CD4-positive, alpha-beta T cell treated with Interleukin-17A for 4 hours (primary cell): ENCODE measurements at places on chromosomes 6 and 20.

GRCh38 chr6:44806656-44807055, 419.1 kb downstream of the CDC5L start:
- DNase-seq = no peak

DNA sequence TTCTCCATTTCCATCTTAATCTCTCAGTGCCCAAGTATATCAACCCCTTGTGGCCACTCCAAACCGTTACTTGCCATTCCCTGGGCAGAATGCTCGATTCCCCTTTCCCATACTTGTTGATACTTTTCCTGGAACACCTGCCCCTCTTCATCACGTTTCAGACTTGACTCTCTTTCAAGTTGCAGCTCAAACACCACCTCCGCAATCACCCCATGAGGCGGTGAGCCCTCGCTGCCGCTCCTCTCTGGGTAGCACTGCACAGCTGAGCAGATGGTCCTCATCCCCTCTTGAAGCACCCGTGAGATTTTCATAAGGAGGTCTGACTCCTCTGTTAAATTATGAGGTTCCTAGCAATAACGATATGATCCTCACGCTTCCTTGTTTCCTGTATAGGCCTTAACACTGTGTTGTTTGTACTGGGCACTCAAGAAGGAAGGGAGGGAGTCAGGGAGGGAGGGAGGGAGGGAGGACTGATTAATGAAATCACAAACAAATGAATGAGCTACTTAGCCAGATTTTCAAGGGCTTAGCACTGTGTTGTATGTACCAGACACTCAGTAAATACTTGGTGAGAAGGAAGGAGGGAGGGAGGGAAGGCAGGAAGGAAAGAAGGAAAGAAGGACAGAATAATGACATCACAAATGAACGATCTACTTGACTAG, 8.0 kb upstream of the UQCC2 start:
- DNase-seq = no peak

- no peak for DNase-seq
Observed at GRCh38 chr6:163387317-163387716, 27.2 kb upstream of the QKI start.

GRCh38 chr6:144607998-144608735, 323.0 kb downstream of the UTRN start:
- no peak for DNase-seq

- no peak for DNase-seq
Observed at GRCh38 chr6:41785689-41786450, 1.6 kb upstream of the TOMM6 start.

GRCh38 chr20:40815156-40816038, 126.4 kb upstream of the MAFB start:
- no peak for DNase-seq

- no peak for DNase-seq
Observed at GRCh38 chr6:32129297-32130088, 595 bp downstream of the FKBPL start.

- no peak for DNase-seq
Observed at GRCh38 chr6:79574630-79575225, 37.5 kb upstream of the LCA5 start.

DNA sequence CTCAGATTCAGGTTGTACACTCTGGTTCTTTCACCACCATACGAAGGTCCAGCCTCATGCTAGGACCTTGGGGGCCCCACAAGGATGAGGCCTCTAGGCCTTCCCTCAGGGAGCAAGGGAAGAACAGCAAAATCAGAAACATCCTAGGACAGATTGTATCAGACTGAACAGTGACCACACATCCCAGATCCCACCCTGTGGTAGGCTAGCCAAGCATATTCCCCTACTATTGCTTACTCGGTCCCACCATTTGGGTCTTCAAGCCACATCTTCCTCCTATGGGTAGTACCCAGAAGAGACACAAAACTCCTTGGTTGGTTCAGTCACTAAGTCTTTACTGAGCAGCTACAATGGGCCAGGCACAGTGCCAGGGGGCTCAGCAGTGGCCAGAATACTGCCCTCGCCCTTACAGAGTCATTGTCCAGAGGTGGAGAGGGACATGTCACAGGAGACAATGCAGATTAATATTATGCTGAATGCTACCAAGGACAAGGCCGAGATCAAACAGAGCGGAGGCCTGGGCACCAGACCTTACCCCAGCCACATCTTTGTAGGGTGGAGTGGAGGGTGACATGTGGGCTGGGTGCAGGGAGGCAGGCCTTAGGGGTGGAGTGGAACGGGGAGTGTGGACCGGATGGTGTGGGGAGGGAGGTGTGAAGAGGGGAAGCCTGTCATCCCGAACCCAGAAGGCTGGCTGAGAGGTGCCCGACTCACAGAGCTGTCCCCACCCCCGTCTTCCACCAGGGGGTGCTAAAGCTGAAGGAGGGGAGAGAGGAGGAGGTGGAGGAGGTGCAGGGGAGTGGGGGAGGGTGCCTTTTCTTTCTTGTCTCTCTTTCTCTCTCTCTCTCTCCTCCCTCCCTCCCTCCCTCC, 6.8 kb upstream of the MAPK13 start:
- DNase-seq = peak; percentile 92

GRCh38 chr6:9225441-9225871, 790.1 kb upstream of the SLC35B3 start:
- DNase-seq = no peak

DNA sequence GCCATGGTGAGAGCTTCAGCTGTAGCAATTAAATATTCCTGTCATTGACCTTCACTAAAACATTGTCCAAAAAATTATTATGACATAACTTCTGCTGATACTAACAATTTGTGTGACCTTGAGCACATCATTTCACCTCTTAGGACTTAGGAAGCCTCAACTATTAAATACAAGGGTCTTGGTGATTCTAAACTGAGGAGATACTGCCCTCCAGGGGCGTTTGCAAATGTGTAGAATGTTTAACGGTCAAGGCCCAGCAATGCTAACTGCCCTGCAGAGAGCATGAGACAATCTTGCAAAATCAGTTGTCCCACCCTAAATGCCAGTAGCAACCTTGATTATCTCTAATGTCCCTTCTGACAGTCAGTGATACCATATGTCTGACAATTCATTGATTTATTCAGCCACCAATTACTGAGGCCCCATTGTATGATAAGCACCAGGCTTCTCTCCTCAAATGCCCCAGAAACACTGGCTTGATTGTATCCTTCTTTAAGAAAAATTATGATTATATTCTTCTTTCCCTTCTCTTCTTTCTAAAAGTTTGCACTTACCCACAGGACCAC, 284.1 kb upstream of the PLN start:
- no peak for DNase-seq

GRCh38 chr6:83153883-83154521, 39.1 kb downstream of the PGM3 start:
- DNase-seq = no peak

DNA sequence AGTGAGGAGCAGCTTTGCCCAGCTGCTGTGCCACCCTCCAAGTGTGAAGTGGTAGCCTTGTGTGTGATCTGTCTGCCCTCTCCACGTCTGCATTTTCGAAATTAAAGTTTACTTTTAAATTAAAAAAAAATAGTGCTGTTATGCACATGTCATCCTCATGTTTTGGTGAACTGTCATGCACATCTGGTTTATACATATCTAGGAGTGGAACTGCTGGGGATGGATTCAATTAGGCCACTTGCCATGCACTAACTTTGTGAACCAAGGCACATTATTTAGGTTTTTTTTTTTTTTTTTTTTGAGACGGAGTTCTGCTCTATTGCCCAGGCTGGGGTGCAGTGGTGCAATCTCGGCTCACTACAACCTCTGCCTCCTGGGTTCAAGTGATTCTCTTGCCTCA, 3.6 kb downstream of the GTSF1L start:
- DNase-seq = no peak

- no peak for DNase-seq
Observed at GRCh38 chr20:19775353-19776253, 17.5 kb downstream of the RIN2 start.

DNA sequence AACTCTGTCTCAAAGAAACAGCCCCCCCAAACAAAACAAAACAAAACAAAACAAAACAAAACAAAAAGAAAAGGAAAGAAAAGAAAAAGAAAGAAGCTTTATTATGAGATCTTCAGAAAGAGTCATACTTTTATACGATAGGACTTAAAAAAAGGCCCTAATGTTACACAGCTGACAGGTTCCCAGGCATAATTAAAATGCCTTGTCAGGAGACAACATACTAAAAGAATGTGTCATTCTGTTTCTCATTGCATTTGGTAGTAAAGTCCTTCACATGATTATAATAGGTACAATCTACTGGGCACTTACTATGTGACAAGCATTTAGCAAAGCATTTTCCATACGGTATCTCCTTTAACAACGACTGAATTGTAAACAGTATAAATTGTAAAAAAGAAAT, 36.4 kb upstream of the RPN2 start:
- DNase-seq = no peak

- no peak for DNase-seq
Observed at GRCh38 chr6:42224222-42225028, 6.8 kb upstream of the MRPS10 start.

- no peak for DNase-seq
Observed at GRCh38 chr6:44925100-44925739, 402.9 kb upstream of the RUNX2 start.

GRCh38 chr6:6812427-6812826, 223.9 kb downstream of the LY86 start:
- DNase-seq = no peak
